ENCODE measurements at places on chromosomes 6 and 20.

DNA sequence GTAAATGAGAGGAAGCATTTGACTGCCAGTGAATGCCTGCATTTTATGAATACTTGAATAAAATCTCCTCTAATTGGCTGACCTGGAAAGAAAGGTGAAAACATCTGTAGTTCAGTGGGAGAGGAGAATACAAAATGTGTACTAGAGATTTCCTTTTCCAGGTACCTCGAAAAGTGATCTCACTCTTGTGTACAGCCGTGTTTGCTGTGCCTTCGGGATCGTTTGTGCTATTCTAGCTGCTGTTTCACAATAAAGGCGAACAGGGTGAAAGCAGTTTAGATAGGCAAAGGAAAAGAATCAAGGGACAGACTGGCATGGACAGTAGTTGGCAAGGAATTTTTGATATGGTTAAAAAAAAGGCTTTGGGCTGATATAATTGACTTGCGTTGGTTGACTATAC, 112.3 kb downstream of the ARID1B start:
- no peak for DNase-seq

DNA sequence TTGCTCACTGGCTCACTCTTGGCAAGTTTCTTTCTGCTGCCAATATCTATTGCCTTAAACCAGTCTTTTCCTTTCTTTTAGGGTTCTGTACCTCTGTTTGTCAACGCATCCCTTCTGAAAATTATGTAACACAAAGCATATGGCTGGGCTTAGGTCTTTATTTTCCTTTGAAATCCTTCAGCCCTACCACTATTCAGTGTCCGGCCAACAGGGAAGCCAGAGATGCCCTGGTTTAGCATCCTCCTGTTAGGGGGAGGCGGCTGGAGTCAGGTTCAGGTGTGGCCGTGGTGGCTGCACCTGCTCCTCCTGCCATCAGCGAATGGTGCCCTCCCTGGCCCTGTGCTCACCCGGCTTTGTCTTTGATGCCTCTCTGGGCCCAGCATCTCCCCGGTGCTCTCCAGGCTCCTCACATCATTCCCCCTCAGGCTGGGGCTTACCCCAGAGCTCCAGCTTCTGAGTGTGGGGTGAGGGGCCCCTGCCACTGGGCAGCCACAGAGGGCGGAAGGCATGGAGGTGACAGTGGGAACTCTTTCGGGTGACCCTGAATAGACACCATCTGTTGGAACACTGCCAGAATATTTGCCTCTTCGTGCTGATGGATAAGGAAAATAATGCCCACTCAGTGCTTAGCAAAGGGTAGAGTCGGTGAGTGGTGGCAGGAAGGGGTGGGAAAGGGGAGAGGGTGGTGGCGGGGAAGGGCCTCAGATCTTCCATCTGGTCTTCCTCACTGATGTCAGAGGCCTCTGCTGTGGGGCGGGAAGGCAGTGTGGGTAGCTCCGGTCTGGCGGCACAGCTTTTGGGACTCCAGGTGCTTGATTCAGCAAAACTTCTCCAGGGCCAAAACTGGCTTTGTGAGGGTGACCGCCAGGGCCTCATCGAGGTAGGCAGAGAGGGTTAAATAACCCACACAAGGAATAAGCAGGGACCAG, 97.2 kb downstream of the DACT2 start:
- DNase-seq: peak; percentile 58

GRCh38 chr6:56949265-56949664, 5.6 kb upstream of the BEND6 start:
- DNase-seq: no peak

DNA sequence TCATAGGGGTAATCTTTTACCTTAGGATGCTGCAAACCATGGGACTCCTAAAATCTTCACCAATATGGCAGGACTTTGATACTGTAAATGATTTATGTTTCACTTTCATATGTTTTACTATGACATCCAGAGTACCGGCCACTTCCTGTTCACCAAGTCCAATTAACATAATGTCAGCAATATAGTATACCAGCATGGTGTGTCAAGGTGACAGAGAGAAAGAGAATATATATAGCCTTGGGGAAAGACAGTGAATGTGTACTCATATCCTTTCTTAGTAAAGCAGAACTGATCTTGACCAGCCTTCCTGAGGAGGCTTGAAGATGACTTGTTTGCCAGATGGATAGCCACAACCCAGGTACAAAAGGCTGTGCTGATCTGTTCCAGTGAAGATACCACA, 127.9 kb downstream of the NRN1 start:
- no peak for DNase-seq

DNA sequence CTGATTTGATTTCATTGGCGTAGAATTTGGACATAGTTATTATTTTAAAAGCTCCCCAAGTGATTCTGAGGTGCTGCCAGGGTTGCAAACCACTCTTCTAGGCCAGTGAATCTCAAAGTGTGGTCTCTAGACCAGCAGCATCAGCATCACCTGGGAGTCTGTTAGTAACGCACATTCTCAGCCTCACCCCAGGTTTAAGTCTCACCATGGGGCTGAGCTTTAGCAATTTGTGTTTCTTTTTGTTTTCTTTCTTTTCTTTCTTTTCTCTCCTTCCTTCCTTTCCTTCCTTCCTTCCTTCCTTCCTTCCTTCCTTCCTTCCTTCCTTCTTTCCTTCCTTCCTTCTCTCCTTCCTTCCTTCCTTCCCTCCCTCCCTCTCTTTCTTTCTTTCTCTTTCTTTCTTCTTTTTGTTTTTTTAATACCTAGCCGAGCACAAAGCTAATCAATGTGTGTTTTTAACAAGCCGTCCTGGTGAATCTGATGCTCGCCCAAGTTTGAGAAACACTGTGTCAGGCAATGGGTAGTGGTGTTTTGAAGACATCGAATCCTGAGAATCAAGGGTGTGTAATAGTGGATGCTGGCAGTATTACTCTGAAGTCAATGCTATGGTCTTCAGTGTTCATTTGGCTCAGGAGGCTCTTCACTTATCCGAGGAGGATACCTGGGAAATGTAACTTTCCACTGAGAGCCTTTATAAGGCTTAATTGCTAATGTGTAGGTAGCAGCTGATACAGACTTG, 104.9 kb downstream of the SLX4IP start:
- no peak for DNase-seq

GRCh38 chr20:48862279-48862678, 34.5 kb upstream of the PREX1 start:
- DNase-seq: no peak

Measured in osteoblast (primary cell).